ENCODE measurements at places on chromosomes 13 and 19.

DNA sequence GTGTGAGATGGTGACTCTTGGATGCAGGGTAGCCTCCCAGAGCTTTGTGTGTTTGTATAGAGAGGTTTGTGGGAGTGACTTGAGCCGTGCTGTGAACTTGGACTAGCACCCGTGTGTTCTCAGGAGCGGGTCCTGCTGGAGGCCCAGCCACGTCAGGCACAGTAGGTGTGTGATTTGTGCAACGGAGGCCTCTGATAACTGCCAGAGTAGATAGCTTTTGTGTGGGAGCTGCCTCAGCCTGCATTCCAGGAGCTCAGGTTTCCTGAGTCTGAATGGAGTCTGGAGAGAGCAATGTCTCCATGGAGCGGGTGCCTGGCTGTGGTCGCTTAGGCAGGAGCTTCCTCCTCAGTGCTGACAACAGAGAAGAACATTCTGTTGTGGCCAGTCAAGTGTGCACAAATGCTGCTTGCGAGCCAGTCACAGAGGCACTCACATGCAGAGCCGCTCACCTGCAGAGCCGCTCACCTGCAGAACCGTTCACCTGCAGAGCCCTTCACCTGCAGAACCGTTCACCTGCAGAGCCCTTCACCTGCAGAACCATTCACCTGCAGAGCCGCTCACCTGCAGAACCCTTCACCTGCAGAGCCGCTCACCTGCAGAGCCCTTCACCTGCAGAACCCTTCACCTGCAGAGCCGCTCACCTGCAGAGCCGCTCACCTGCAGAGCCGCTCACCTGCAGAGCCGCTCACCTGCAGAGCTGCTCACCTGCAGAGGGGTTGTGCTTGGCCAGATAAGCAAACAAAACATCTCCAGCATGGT, 32.6 kb downstream of the TFDP1 start:
- DNase-seq, result no peak

DNA sequence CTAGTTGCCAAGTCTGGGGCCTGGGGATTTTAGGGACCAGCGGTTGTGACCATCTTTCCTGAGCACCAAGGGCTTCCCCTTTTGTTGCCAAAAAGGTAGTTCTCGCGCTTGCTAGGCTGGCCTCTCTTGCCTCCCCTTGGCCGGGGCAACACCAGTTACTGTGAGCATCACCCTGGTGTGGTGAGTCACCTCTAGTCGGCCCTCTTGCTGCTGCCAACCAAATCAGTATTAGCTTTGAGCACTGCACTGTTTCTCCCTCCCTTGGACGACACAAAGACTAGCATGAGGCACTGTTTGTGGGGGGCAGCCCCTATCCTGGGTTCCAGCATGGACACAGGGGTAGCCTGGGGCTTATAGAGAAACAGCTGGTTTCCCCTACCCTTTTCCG, 6.9 kb downstream of the SYDE1 start:
- no peak for DNase-seq

DNA sequence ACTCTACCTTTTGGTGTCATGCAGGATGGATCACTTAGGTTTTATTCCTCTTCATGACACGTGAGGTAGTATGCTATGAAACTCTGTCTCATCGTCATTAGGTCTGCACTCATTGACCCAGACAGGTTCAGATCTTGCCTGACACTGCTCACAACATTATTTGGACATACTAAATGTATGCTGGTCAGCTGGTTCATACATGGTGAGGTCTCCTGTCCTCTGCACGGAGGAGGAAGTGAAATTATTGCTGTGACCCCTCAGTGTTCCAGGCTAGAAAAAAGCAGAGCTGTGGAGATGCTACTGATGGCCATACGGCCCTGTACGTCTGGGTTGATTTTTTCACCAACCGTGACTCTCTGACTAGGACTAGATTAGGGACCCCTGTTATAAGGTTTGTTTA, 35.8 kb downstream of the LATS2 start:
- no peak for DNase-seq

DNA sequence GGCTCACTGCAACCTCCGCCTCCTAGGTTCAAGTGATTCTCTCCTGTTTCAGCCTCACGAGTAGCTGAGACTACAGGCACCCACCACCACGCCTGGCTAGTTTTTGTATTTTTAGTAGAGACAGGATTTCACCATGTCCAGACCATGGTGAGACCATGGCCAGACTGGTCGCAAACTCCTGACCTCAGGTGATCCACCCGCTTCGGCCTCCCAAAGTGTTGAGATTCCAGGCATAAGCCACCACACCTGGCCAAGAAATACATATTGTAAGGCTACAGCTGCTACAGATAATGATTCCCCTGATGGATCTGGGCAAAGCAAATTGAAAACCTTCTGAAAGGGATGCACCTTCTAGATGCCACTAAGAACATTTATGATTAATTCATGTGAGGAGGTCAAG, 17.8 kb downstream of the PLPP2 start:
- no peak for DNase-seq

DNA sequence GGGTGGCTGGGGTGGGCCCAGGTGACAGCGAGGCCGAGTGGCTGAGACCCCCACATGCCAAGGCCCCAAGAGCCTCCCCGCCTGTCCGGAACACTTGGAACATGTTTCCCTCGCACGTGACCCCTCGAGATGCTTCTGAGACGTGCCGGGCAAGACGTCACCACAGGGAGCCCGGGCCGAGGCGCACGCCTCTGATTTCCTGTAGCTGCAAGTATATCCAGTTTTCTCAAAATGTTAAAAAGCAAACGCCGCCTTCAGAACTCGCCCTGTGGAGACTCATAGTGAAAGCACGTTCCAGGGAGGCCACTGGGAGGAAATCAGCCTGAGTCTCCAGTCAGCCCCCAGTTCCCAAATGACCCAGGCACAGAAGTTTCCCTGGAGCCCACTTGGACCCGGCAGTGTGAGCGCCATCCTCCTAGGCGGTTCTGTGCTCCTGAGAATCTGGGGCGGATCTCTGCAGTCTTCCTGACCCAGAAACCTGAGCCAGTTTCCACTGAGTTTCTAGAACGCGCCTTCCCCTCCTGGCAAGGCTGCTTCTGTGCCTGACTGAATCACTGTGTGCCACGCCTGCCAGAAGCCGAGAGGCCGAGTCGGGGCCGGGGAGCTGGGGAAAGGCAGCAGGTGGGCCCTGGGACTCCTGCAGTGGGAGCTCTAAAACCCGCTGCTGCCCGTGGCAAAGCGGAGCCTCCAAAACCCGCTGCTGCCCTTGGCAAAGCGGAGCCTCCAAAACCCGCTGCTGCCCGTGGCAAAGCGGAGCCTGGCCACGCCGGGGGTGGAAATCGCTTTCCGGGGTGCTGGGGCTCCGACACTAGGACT, 179.3 kb downstream of the KDM4B start:
- no peak for DNase-seq

- DNase-seq, result no peak
Observed at GRCh38 chr13:99289674-99290337, 17.4 kb downstream of the GPR183 start.

DNA sequence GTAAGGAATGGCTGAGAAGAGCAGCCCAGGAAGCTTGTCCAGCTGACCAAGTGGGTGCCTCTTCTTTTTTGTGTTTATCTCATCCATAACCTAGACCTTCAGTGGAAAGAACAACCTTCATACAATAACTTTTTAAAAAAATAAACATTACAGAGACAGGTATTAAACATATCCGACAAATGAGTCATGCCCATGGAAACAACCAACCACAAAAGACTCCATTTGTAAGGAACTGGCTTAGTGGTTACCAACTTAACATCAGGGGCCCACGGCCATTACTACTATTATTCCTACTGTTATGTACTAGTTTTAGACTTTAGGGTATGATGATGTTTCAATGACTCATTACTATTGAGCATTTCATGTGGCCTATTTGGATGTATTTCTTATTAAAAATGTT, 191.7 kb upstream of the SERP2 start:
- DNase-seq, result no peak

GRCh38 chr13:68872338-68872737, 1235.3 kb upstream of the ATXN8OS start:
- no peak for DNase-seq

DNA sequence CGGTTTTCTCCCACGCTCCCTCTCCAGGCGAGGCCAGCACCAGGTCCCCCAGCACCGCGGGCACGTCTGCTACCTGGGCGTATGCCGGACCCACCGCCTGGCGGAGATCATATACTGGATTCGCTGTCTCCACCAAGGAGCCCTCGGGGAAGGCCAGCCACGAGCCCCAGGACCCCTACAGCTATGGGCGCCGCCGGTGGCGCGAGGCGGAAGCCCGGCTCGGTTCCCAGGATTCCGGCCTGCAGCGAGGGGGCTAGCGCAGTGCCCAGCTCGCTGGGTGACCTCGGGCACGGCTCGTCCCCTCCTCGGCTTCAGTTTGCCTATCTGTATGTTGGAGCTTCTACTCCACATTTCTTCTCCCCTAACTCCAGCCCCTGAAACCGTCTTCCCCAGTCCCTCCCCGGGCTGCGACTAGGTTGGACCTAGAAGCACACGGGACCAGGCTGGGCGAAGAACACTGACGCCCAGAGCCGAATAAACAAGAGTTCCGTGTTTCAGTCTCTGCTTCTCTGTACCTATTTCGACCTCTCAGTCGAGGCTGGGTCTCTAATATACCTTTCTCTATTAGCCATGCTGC, 749 bp upstream of the CPT1C start:
- DNase-seq, result no peak

DNA sequence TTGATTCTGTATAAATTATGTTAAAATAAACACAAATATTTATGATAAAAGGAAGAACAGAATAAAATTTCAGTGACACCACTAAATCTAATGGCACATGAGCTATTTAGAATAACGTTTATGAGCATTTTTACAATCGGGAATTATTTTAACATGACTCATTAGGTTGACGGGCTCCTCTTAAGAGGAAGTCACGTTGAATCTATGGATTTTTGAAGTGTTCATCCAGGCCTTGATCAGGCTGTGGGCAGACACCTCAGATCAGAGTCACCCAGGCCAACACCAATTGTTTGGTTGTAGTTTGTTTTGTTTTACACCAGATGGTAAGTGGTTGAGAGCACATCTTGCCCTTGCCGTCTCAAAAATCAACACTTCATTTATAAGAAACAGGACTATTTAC, 257.8 kb downstream of the FOXO1 start:
- no peak for DNase-seq
